ENCODE measurements at places on chromosomes 2 and 18.

DNA sequence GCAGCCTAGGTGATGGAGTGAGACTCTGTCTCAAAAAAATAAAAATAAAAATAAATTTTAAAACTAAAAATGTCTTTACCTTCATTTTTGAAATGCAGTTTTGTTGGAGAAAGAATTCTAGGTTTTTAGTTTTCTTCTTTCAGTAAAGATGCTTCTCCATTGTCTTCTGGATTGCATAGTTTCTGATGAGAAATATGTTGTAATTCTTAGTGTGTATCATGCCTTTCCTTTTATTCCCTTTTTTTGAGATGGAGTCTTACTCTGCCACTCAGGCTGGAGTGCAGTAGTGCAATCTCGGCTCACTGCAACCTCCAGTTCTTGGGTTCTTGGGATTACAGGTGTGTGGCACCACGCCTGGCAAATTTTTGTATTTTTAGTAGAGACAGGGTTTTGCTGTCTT, 130.0 kb upstream of the FBXO11 start:
- no peak for DNase-seq

DNA sequence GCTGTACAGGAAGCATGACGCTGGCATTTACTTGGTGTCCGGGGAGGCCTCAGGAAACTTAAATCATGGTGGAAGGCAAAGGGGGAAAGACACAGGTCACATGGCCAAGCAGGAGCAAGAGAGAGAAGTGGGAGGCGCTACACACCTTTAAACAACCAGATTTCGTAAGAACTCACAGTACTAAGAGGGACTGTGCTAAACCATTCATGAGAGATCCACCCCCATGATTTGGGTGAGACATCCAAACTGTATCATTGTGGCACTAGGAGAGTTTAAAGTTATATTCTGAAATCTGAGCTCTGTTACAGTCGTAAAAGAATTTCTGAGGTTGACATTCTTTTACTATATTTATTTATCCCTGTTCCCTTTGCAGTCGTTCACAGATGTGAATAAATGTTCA, 116.6 kb downstream of the ICA1L start:
- no peak for DNase-seq

GRCh38 chr18:77161961-77162360, 29.4 kb upstream of the MBP start:
- no peak for DNase-seq

- DNase-seq, result no peak
Measured at GRCh38 chr2:70024284-70024683, 62.9 kb upstream of the ASPRV1 start.

DNA sequence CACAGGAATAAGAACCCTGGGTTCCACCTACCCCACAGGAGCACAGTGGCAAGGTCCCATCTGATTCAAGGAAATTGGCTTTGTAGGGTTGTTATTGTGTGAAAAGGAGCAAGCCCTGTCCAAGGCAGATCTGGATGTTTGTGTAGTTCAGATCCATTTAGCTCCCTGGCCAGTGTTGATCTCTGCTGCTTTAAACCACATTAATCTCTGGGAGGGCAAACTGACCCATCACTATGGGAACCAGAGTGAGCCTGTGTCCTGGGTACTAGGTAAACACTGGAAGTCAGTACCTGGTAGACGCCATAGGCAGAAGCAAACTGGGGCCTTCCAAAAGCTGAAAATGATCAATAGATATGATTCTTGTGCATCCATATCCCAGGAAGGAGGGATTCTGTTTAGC, 271.5 kb upstream of the EPAS1 start:
- DNase-seq, result no peak

DNA sequence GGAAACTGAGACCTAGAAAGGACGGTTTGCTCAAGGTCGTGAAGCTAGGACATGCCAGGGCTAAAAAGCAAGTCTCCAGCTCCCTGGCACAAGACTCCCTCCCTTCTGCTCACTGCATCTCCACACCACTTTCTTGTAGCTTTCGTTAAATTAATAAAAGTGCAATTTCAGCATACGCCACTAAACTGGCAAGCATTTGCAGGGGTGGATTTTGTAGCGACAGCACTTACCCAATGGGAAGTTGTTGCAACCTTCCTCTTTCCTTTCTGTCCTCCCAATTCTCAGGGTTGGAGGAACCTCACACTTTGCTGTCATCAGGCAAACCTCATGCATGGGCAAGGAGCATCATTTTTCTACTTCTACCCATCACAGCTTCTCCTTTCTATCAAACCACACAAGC, 7.4 kb upstream of the RHOB start:
- DNase-seq, result no peak

GRCh38 chr2:51410331-51410730, 378.4 kb upstream of the NRXN1 start:
- DNase-seq, result no peak

DNA sequence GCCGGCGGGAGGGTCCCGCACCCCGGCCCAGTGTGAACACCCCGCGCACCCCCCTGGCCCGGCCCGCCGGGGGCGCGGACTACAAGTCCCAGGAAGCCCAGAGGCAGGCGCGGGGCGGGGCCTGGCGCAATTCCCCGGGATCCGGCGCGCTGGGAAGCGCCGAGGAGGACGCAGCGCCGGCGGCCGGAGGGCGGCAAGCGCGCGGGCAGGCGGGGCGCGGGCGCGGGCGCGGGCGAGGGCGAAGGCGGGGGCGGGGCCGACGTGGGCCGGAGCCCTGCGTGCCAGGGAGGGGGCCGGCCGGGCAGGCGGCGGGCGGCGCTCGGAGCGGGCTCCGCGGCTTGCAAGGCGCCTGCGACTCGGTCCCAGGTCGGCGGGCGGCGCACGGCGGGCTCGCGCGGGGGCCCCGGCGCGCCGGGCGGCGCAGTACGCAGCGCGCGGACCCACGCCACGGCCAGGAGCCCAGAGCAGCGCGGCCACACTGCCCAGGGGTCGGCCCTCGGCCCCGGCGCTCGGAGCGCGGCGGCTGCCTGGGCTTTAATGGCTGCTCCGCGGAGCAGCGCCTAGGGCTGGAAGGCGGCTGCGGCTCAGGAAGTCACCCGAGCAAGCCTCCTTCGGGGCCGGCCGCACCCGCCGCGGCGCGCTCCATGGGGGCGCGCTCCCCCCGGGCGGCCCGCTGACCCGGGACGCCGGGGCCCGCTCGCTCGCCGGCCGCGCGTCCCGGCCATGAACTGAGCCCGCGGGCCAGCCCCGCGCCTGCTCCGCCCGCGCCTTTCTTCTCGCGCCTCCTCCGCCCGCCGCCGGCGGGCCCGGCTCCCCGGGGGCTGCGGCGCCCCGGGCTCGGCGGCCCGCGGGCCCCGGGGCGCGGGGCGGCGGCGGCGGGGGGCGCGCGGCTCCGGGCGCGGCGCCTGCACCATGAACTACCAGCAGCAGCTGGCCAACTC, at the start of gene AGAP1:
Gene AGAP1, plus strand, starts transcription at position 269 of the 941 bp plus-strand sequence.
- peak; percentile 23 for DNase-seq

- DNase-seq, result no peak
Measured at GRCh38 chr2:9658972-9659371, 28.2 kb upstream of the YWHAQ start.

GRCh38 chr2:230155359-230155758, 64.4 kb downstream of the SP110 start:
- no peak for DNase-seq

- no peak for DNase-seq
Measured at GRCh38 chr2:188294352-188294926, 2.8 kb downstream of the GULP1 start.

DNA sequence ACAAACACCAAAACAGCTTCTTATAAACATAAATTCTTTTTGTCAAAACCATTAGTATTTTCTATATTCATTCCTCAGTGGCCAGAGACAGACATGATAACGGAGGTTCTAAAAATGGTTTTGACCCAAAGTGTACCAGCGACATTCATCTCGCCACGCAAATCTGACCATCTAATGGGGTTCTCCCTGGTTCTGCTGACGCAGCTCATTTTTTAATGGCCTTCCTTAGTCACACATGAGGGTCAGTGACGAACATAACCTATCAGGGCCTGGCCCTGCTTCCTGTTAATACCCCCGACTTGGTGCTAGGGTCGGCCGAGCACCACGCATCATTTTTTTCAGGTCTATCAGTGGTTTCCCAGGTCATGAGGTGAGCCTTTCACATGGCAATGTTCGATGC, 45.9 kb upstream of the ARL4C start:
- DNase-seq, result no peak

GRCh38 chr18:28080876-28081300, 96.0 kb downstream of the CDH2 start:
- DNase-seq, result no peak

DNA sequence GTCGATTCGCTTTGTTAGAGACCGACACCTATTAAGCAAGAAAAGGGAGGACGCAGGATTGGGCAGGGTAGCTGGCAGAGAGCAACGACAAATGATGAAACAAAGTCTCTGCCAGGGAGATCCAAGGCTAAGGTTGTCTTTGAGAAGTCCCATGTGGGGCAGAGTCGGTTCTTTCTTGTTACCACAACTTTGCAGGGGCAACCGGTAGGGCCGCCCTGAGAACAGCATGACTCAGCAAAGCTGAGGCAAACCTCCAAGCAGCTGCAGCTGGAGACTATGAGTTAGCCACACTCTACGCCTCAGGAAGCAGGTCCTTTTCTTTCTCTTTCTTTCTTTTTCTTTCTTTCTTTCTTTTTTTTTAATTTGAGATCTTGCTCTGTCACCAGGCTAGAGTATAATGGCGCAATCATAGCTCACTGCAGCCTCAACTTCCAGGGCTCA, 452.3 kb upstream of the ID2 start:
- peak; percentile 10 for DNase-seq

DNA sequence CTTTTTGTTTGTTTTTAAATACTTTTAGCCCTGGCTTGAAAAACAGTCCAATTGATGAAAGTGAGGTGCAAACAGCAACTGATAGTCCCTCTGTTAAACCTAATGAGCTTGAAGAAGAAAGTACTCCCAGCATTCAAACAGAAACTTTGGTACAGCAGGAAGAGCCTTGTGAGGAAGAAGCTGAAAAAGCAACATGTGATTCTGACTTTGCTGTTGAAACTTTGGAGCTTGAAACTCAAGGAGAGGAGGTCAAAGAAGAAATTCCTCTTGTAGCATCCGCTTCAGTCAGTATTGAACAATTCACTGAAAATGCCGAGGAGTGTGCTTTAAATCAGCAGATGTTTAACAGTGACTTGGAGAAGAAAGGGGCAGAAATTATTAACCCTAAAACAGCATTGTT, 30.6 kb upstream of the DYSF start:
- no peak for DNase-seq

GRCh38 chr2:8935982-8936381, 67.5 kb downstream of the MBOAT2 start:
- no peak for DNase-seq

GRCh38 chr2:196719110-196719872, 79.8 kb downstream of the CCDC150 start:
- no peak for DNase-seq

DNA sequence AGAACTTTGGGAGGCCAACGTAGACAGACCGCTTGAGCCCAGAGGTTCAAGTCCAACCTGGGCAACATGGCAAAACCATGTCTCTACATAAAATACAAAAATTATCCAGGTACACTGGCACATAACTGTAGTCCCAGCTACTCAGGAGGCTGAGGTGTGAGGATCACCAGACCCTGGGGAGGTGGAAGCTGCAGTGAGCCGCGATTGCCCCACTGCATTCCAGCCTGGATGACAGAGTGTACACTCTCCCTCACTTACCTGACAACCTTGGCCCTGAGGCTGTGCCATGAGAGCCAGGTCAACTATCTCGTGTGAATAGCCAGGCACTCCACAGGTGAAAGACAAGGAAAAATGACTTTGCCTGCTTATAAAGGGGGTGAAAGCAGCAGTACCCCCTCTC, 39.3 kb downstream of the CBLN2 start:
- DNase-seq, result no peak

- no peak for DNase-seq
Measured at GRCh38 chr2:237626813-237627440, 460 bp upstream of the LRRFIP1 start.

GRCh38 chr2:203016716-203017115, 2.0 kb downstream of the NBEAL1 start:
- DNase-seq, result no peak

GRCh38 chr2:36088716-36089328, 266.8 kb upstream of the CRIM1 start:
- DNase-seq, result no peak

GRCh38 chr2:182521453-182522404, 94.9 kb upstream of the PDE1A start:
- DNase-seq, result no peak

DNA sequence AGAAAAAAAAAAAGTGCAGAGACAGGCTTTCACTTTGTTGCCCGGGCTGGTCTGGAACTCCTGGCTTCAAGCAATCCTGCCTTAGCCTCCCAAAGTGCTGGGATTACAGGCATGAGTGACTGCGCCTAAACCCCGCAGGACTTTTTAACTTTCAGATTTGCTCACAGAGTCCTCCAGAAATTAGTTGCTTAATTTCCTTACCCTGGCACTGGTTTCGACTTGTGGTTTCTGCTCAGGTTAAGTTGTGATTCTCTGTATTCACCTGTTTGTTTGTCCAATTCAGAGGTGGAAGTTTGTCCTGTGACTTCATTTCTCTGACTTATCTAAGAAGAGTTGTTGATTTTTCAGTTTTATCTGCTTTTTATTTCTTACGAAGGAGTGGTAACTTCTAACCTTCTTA, 238.1 kb downstream of the TMEM182 start:
- DNase-seq, result no peak

GRCh38 chr2:128792476-128793054, 473.9 kb upstream of the HS6ST1 start:
- DNase-seq, result no peak

GRCh38 chr2:204051476-204051875, 114.9 kb downstream of the ICOS start:
- DNase-seq, result no peak

- DNase-seq, result no peak
Measured at GRCh38 chr18:24051031-24051947, 36.7 kb downstream of the TTC39C start.

- no peak for DNase-seq
Measured at GRCh38 chr2:68771211-68771751, 36.7 kb downstream of the ARHGAP25 start.

DNA sequence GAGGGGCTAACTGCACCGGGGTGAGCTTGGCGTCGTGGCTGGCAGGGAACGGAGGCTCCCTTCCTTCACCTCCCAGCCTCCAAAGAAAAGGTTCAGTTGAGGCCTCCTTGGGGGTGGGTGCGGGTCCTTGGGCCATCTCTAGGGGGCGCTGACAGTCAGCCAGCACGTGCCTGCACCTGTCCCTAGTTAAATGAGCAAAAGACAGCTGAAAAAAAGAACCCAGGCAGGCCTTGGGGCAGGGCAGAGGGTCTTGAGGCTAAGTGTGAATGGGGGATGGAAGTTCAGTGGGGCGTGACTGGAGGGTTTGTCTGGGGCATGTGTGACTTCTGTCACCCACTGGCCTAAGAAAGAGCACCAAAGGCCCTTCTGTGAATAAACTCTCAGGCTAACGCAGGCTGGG, 56.4 kb downstream of the ZFP36L2 start:
- DNase-seq, result peak; percentile 57

Data from stimulated activated CD4-positive, alpha-beta T cell treated with anti-CD3 and anti-CD28 coated beads, Interleukin-12 subunit alpha, Interleukin-12 subunit beta, amount 100 ng/mL, for 4 hours (primary cell).